Fibroblast of the aortic adventitia (primary cell): ENCODE measurements at places on chromosomes 6 and 20. TPM values are rescaled to one million over a fixed set of nuclear protein-coding genes. Genes with fewer than 3 reads are reported as not detected.
A peak's percentile ranks its signal among the peaks of the same experiment; 100 is the strongest.

DNA sequence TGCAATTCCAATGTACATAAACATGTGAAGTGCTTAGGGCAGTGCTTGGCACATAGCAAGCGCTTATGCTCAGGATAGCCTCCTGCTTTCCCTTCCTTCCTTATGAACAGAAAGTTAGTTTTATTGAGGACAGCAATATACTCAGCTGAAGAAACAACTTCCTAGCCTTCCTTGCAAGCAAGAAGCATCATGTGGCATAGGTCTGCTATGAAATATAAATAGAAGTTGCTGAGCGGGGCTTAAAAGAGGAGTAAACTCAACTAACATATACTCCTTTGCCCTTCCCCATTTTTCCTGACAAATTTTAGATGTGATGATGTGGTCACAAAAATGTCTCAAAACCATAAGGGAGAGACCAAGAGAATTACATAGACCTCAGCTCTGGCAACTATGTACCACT lies 98.9 kb downstream of the KIF16B start:
- DNase-seq, result no peak

DNA sequence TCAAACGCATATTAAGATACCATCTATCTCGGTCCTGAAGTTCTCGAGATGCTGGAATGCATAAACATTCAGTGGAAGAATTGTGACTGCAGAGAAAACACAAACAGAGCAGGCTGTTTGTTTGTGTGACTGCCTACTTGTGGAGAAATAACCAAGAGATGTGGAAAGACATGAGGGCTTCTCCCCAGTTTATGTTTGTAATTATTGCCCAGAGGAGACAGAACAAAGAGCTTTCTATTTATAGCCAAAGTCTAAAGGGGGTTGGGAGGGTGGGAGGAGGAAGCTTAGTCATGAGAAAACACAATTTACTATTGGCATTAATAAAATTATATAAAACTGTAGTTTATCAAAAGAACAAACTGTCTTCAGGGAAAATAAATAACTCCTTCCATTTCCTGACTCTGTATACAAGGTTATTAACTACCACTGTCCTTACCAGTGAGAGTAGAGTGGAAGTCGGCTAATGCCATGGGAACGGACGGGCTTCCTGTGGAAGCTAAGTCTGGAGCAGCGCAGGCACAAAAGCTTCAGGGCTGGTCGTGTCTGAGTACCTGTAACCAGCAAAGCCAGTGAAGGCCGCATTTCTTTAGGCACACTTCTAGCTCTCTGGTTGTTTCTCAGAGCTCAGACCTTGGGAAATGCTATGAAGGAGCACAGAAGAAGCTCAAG lies 200.2 kb upstream of the SUPT3H start:
- peak; percentile 44 for DNase-seq

DNA sequence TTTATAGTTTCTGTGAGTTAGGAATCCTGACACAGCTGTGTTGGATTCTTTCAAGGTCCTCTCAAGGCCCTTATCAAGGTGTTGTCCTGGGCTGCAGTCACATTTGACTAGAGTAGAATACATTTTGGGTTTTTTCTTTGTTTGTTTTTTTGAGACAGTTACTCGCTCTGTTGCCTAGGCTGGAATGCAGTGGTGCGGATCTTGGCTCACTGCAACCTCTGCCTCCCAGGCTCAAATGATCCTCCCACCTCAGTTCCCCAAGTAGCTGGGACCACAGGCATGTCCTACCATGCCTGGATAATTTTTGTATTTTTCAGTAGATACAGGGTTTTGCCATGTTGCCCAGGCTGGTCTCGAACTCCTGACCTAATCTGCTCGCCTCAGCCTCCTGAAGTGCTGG lies 15.7 kb downstream of the NFYA start:
- no peak for DNase-seq

Gene RBPJL
- total RNA-seq, result not detected in 2 replicates

Gene RNASET2
- 16.8 and 59.7 TPM in 2 replicates for total RNA-seq

Gene PDYN
- total RNA-seq, result not detected in 2 replicates
